H1 (cell line): ENCODE measurements at places on chromosomes 2 and 18. TPM values are rescaled to one million over a fixed set of nuclear protein-coding genes. Genes with fewer than 3 reads are reported as not detected.

The AGBL5 gene
- 45.4 and 51.0 TPM in 2 replicates for total RNA-seq

The SULT6B1 gene
- not detected in 2 replicates for total RNA-seq

The TFPI gene
- 6.8 and 7.1 TPM in 2 replicates for total RNA-seq

The CRYBA2 gene
- not detected in 2 replicates for total RNA-seq

The AGXT gene
- not detected in 2 replicates for total RNA-seq

The DUSP28 gene
- total RNA-seq, result 1.3 and 2.1 TPM in 2 replicates

The ACTR2 gene
- 165 and 171 TPM in 2 replicates for total RNA-seq

The MEIS1 gene
- total RNA-seq, result 0.63 and 1.2 TPM in 2 replicates

The BCL2 gene
- 4.3 and 4.5 TPM in 2 replicates for total RNA-seq

The DSG4 gene
- not detected in 2 replicates for total RNA-seq

The ALKAL2 gene
- 10.4 and 11.5 TPM in 2 replicates for total RNA-seq
